ENCODE measurements at places on chromosomes 5 and 9.

- no peak for DNase-seq
Observed at GRCh38 chr5:151271336-151271735, 18.4 kb downstream of the GM2A start.

DNA sequence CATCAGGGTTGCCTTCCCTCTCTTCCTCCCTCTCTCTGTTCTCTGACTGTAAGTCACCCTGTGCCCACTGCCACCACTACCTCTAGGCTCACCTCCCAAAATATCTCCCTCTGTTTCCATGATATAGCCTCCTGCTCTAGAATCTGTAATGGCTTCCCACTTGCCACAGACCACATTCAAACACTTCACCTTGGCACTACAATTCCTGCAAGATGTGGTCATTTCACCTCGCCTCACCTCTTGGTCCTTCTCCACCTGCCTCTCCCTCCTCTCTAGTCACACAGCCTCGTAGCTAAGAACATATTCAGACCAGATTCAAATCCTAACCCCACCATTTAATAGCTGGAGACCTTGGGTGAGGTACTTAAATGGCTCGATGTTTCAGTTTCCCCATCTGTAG is 56.9 kb downstream of the SERINC5 start:
- no peak for DNase-seq

DNA sequence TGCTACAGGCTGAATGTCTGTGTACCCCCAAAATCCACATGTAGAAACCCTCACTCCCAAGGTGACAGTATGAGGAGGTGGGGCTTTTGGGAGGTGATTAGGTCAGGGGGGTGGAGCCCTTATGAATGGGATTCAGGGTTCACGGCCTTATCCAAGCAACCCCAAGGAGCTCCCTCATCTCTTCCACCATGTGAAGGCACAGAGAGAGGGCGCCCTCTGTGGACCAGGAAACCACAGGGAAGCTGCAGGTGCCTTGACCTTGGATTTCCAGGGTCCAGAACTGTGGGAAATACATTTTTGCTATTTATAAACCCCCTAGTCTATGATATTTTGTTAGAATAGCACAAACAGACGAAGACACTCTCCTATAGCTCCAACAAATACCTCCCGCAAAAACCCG is 53.6 kb upstream of the IRX2 start:
- peak; percentile 76 for DNase-seq

- peak; percentile 77 for DNase-seq
Observed at GRCh38 chr5:80346055-80346454, 26.3 kb downstream of the SPZ1 start.
